H54 (cell line): ENCODE measurements at places on chromosomes 11 and 22.

GRCh38 chr11:111911563-111912401 is at the start of gene CRYAB:
Gene CRYAB, minus strand, starts transcription at chr11:111911770. Its CDS starts 46 bp downstream, at chr11:111911724.
- DNase-seq, result no peak

DNA sequence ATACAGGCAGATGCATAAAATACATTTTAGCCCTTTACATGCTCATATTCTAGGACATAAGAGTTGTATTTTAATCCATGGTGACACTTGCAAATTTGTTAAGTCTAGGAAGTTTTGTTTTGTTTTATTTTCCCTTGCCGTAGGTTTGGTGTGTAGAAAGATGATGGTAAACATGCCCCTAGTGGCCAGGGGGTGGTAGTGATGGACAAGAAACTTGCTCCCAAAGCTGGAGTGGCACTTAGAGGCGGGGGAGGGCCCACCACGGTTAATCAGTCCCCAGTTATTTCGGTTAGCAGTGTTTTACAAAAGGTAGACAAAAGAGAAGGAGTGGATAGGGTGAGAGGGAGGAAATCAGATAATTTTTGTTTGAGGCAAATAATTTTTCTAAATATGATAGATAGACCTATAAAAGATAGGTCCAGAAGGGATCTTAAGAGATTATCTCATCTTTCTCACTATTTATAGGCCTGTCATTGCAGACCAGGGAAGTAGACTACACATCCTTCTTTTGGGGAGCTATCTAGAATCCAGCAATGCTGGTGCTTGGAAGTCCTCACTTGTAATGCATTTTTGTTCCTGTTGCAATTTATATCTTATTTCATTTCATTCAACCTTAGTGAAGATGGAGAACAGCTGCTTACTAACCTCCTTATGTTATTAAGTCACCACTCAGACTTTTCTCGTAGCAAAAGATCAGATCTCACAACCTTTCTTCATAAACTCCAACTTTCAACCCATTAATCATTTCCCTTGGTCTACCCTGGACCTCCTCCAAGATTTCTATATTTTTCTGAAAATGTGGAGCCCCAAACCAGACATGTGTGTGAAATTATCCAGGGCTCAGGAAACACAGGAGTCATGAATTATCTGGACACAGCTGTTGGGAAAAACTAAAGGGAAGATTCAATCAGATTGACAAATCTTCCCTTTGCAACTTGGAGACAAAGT is 5.9 kb upstream of the BDNF start:
- no peak for DNase-seq

DNA sequence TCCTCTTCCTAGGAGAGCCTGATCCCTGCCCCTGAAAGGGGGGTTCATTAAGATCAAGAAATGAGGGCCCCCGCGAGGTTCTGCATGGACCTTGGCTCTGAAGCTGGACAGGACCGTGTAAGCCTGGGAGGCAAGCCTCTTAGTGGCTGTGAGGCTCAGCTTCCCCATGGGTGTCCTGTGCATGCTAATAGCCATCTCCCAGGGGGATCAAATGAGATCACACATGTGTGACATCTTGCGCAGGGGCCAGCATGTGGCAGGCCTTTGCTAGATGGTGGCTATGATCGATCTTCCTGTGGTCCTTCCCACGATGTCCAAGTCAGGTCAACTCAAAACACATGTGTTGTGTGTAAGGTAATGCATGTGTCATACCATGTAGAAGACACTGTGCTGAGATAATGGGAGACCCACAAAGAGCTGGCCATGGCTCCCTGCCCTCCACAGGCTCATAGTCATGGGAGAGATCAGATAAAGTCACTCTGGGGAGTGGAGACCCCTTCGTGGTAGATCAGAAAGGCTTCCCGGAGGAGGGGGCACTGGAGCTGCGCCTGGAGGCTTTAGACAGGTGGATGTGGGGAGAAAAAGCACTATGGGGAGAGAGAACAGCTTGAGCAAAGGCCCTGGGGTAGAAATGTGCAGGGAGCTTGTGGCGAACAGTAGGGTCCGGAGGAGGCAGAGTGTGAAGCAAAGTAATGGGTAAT is 3.7 kb downstream of the RAC2 start:
- no peak for DNase-seq

DNA sequence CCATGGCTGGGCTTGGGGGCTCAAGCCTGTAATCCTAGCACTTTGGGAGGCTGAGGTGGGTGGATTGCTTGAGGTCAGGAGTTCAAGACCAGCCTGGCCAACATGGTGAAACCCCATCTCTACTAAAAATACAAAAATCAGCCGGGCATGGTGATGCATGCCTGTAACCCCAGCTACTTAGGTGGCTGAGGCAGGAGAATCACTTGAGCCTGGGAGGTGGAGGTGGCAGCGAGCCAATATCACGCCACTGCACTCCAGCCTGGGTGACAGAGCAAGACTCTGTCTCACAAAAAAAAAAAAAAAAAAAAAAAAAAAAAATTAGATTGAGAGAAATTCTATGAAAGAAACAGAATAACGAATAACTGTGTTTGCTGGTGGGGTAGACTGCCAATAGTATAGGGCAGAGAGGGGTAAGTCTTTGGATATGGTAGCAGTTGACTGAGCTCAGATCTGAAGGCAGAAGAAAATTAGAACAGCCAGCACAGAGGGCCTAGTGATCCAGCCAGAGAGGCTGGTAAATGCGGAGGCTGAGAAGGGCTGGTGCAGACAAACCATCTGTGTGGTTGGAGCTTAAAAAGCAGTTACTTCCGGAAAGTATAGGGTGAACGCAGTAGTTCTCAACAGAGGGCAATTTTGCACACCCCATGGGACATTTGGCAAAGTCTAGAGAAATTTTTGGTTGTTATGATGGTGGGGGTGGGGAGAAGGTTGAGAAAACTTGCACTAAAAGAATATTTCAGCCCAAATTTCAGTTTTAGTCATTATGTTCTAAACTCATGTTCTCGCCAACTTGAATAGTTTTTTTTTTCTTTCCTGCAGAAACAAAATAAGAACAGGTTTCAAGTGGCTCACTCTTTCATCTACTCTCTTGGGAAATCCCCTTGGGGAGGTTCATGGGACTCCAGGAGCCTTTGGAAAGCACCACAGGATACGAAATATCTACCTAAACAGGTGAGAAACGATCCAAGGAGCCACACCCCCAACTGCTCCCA is 1.6 kb upstream of the HORMAD2 start:
- no peak for DNase-seq

DNA sequence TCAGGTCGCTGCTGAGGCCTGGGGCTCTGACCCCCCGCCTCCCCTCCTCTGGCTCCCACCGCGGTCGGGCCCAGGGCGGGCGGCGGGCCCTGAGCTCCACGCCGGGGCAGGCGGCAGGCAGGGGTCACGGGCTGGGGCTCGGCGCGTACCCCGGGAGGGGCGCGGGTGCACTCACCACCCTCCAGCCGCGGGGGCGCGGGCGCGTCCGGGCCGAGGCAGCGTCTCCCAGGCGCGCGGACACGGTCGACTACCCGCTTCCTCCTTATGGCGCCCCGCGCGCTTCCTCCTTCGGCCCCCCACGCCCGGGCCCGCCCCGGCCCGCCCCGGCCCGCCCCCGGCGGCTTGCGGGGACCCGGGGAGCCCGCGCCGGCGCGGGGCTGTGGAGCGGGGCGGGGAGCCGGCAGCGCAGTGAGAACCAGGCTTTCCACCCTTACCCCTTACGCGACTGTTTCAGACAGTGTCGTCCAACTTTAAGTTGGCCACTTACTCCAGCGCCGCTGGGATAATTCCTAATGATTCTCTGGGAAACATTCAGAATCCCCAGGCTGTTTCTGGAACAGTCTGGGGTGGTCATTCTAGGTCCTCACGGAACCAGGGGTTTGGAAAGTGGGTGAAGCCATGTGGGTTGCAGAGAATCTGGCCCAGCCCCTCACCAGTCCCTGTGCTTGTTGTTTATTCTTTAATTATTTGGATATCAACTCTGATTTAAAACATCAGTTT is at the start of gene BID:
Gene BID, minus strand, starts transcription at position 264 of the 720 bp plus-strand sequence. CDS start 24,353 bp downstream, outside the sequence.
- peak; percentile 35 for DNase-seq

GRCh38 chr22:45657701-45658100 is 13.9 kb upstream of the ATXN10 start:
- no peak for DNase-seq

- no peak for DNase-seq
Observed at GRCh38 chr11:105399511-105399910, 210.4 kb upstream of the GRIA4 start.

GRCh38 chr11:1330473-1330872 is 21.0 kb upstream of the TOLLIP start:
- DNase-seq, result no peak

DNA sequence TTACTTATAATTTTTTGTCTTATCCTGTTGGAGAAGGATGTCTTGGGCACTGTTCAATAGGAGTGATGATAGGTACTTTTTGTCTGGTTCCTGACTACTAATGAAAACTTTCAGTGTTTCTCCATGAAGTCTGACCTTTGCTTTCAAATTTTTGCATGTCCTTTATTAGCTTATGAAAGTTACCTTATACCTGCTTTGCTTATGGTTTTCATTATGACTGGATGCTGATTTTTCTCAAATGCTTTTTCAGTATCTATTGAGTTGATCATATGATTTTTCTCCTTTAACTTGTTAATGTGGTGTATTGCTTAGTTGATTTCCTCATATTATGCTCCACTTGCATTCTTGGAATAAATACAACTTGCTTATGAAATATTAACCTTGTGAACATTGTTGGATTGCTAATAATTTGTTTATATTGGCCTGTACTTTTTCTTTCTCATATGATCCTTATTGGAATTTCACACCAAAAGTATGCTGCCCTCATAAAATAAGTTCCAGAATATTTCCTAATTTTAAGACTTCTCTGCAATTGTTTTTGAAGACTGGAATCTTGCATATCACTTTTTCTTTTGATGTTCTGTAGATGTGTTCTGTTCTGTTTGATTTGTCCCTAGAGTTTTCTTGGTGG is 85.0 kb upstream of the SC5D start:
- DNase-seq, result no peak

DNA sequence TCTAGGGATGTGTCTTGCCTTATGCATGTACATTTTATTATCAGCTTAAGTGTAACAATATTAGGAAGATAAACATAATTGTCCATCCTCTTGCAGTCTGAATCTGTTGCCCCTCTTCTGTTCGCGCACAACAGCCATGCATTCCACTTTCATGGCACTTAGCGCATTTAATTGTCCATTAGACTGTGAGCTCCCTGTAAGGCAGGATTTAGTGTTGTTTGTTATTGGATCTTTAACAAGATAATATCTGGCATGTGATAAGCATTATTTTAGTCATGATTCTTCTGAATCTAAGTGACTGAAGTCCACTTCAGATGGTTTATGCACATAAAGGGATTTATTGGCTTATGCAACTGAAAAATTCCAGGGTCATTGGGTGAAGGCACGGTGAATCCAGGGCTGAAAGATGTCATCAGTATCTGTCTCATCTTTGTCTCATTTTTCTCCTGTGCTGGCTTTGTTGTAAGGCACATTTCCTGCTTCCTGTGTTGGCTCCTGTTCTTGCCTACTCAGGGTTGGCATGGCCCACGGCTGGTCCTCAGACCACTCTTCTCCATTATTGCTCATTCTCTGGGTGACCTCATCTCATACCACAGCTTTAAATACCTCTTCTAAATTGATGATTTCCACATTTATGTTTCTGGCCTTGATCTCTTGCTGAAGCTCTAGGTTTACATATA is 37.6 kb downstream of the ATXN10 start:
- DNase-seq, result peak; percentile 12

DNA sequence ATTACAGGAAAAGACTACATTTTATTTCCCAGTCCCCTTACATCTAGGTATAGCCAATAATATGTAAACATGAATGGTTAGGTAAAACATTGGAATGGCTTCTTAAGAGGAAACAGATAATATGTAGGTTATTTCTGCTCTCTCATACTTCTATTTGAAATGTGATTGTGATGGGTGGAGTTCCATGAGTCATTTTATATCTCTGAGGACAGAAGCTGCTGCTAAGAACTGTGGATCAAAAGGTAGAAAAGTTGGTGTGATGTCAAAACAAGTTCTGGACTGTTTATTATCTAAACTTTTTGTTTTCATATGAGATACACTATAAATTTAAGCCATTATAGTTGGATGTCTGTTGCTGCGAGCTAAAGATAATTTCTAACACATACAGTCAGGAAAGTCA is 799.4 kb upstream of the TENM4 start:
- DNase-seq, result no peak

- DNase-seq, result no peak
Observed at GRCh38 chr11:107804971-107805370, 53.6 kb downstream of the SLC35F2 start.

GRCh38 chr11:64251016-64251752 is at the start of gene PLCB3:
Gene PLCB3, plus strand, starts transcription at chr11:64251530. Its CDS starts 120 bp downstream, at chr11:64251650.
- DNase-seq, result no peak

- DNase-seq, result no peak
Observed at GRCh38 chr11:111162305-111162704, 83.2 kb upstream of the POU2AF2 start.

DNA sequence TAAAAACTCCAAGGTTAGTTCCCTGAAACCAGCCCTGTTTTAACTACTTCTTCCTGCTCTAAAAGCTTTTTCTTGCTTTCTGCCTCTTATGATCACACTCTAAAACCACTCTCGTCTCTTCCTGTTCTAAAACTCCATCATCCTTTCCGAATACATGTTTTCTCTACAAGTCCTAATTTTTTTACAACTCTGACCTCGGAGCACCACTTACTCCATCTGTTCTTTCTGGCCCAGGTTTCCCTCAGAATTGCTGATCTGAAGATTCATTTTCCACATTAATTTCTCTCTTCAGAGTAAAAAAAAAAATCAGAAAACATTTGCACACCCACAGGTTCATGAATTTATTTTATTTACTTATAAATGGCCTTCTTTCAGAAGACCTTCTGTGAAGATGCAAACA is 265.7 kb upstream of the CADM1 start:
- no peak for DNase-seq

DNA sequence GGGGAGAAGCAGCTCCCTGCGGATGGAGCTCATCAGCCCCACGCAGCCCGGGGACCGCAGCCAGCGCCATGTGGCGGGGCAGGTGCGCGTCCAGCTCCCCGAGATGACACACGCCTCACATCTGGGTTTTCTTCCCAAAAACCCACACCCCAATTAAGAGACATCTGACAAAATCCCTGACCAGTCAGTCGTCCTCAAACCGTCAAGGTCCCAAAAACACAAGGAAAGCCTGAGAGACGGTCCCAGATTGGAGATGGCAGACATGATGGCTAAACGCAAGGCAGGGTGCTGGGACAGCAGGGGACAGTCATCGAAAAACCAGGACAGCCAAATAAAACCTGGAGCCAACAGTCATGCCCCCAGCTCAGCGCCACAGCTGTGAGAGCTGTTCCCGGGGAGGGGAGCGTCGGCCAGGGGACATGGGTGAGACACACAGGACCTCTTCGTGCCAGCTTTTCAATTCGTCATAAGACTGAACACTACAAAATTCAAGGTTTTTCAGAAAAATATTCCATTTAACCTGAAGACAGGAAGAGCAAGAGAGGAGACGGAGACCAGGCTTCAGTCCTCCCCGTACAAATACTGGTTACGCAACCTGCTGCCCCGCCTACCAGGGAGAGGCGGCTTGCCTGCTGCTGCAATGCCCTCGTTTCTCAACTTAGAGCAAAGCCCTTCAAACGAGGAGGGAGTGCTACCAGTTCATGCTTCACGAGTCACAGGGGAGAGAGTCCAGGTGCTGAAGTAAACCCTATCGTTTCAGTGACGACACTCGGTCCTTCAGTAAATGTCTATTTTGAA is 10.5 kb downstream of the TOLLIP start:
- DNase-seq, result no peak

GRCh38 chr11:76656571-76657081 is 13.9 kb downstream of the LRRC32 start:
- DNase-seq, result no peak

- DNase-seq, result no peak
Observed at GRCh38 chr11:112744041-112744440, 217.2 kb upstream of the NCAM1 start.
